Fibroblast of skin of left quadriceps (primary cell): ENCODE measurements at places on chromosomes 7 and 10.

DNA sequence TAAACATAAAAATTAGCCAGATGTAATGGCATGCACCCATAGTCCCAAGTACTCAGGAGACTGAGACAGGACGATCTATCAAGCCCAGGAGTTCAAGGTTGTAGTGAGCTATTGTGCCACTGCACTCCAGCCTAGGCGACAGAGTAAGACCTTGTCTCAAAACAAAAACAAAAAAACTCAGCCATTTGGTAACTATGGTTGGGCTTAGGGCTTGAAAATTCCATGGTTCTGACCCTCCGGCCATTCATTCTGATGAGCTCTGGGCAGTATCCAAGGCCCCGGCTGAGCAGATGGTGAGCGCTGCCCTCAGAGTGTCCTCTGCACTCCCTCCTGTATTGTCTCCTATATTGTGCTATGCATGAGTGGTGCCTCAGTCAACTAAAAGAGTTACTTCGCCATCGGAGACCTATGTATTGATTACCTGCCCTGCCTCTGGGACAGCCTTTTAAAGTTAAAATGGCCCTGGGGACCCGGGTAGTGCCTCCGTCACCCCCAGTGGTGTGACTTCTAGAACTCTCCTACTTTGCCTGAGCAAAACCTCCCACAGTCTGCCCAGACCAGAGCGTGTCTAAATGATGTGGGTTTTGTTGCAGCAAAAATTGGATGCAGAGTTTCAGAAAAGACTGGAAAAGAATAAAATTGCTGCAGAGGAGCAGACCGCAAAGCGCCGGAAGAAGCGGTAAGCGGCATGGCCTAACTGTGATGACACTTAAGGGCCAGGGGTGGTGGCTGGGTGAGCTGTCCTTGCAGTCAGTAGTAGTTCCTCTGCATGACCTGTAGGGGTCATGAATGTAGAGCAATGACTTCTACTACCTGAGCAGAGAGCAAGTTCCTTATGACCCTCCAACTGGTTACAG lies 8.1 kb downstream of the PRKRIP1 start:
- no peak for DNase-seq

GRCh38 chr10:111076191-111076681 lies 593 bp upstream of the ADRA2A start:
- DNase-seq = no peak

DNA sequence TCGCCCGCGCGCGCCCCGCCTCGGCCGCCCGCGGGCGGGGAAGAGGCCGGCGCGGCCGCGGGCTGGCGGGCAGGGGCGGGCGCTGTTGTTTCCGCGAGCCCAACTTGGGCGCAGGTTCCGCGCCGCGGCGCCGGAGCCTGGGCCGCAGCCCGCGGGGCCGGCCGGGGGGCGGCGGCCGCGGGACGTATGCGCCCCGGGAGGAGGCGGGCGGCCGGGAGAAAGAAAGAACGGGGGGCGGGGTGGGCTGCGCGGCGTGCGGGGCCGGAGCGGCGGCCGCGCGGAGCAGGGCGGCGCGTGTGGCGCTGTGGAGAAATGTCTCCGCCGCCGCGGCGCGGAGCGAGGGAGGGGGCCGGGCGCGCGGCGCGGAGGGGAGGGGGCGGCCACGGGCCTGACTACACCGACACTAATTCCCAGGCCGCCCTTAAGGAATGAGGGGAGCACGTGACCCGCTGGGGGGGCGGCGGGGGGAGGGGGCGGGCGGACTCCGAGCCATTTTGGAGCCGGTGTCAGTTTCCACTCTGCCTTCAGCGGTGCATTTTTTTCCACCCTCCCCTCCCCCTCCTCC lies at the start of gene BMI1:
TSS of gene BMI1 (plus strand) at position 509 of the 565 bp plus-strand sequence. CDS start 5,351 bp downstream, outside the sequence.
- peak; percentile 65 for DNase-seq

- DNase-seq = no peak
Observed at GRCh38 chr7:65992526-65992925, 10.5 kb upstream of the GUSB start.

DNA sequence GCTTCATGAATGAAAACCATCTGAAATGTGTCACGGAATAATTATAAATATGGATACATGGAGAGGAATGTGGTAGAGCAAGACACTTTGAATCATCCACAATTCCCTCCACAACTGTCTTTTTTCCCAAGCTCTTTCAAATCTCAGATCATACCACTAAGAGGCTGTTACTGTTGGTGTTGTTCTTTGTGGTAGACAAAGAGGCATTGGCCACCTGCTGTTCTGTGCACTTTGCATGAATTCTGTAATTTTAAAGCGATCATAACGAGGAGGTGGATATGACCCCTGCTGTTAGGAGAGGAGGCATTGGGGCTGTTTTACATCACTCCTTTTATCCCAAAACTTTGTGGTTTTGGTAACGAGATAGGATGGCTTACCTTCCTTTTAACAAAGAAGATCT lies 141.2 kb upstream of the KLF6 start:
- DNase-seq = no peak

DNA sequence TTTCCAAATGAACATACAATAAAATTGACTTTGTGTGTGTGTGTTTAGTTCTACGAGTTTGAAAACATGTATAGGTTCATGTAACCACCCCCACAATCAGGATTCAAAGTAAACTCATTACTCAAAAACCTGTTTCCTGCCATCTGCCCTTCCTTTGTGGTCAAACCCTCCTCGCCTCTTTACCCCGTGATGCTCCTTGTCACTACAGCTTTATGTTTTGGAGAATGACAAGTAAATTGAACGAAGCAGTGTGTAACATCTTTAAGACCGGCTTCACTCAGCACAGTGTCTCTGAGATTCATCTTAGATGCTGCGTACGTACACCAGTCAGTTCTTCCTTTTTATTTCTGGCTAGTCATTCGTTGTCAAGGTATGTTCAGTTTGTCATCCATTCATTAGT lies 54.6 kb upstream of the MKI67 start:
- no peak for DNase-seq

GRCh38 chr7:84245835-84246234 lies 51.2 kb upstream of the SEMA3A start:
- DNase-seq = no peak

GRCh38 chr10:47092376-47092775 lies 181.1 kb downstream of the PTPN20 start:
- DNase-seq = no peak

DNA sequence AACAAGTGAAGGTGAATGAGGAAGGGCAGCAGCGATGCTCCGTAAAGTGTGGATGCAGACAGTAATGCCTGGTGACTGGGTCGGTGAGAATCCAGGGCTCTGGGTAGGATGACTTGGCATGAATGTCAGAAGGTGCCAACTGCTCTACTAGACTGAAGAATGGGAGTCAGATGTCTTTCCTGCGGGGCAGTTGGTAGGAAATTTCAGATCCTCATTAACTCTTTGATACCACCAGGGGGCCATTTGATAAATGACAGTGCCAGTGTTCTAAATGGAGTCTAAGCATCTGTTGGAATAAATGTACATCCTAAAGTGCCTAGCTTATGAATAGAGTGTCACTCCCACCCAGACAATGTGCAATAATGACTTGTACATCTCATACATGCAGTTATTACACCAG lies 462.0 kb downstream of the GRM8 start:
- no peak for DNase-seq

DNA sequence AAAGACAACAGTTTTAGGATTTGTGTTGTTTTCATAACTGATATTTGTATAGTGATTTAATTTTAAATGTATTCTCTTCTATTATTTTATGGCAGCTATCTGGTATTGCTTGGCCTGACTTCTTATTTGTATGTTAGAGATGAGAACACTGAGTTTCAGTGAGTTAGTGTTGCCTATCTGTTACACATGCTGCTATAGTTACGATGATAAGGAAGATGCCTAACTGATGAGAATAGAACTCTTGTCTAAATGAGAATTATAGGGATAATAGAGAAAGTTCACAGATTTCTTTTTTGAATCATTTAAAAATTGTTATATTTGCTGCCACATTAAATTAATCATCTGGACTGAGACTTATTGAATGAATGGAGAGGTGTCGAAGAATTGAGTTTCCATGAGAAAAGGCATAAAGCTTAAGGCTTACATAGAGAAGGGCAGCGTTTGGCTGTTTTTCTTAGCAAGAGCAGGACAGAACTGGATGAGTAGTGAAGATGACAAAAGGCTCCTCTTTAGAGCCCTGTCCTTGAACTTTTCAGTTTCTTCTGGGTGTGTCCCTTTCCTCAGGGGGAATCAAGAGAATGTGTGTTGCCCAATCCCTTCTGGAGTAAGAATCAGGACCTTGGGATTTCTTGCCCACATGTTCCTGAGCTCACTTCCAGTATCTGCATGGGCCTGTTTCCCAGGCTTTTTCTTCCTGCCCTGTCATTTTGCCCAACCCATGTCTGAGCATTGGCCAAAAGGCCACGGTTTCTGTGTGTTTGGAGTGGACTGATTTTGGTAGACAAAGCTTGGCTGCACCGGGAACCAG lies 195.6 kb upstream of the CSTF2T start:
- no peak for DNase-seq

DNA sequence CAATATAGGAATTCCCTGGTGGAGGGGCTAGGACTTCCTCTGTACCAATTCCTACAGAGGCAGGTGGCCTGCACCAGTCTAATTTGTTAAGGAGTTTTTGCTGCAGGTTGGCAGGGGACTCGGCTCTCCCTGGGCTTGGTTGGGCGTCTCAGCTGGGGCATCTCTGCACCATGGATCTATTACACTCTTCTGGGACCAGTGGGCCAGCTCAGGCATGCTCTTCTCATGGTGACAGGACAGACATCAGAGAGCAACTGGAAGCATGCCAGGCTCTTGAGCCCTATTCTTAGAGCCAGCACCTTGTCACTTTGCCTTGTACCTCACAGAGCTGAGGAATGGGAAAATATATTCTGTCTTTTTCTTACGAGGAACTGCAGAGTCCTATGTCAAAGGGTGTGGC lies 74.6 kb downstream of the SH2D4B start:
- DNase-seq = no peak

DNA sequence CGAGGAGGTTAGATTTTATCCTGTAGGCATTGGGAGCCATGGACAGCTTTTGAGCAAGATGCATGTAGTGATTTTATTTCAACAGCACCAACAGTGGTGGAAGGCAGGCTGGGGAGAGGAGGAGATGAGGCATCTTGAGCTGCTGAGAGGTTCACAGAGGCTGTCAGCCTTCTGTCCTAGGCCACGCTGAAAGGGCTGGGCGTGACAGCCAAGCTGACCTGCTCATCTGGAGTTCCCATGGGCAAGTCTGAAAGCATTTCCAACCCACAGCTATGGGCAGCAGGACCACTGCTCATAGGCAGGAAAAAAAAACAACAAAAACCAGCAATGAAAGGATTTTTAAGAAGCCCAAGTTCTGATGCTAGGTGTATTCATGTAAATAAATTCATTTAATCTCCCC lies 7.7 kb downstream of the NEURL1 start:
- no peak for DNase-seq

- DNase-seq = no peak
Observed at GRCh38 chr7:108196004-108196403, 65.8 kb upstream of the LAMB4 start.

GRCh38 chr7:26340476-26341018 lies 48.9 kb downstream of the SNX10 start:
- DNase-seq = no peak

GRCh38 chr7:8353991-8354390 lies 79.4 kb upstream of the NXPH1 start:
- DNase-seq = no peak

DNA sequence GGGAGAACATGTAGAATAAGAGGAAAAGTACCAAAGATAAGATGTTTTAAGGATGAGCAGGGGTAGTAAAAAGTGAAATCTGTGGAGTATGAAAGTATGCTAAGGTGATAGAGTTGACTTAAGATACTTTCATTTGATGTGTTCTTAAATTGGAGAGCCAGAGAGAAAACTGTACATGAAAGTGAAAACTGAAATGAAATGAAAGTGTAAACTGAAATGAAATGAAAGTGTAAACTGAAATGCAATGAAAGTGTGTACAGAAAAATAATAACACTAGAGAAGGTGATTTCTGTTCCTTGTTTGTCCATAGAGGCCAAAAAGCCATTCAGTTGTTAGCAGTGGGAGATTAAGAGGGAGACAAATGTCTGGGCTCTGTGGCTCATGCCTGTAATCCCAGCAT lies 17.5 kb downstream of the AHR start:
- no peak for DNase-seq

GRCh38 chr10:17607603-17608332 lies 9.4 kb downstream of the HACD1 start:
- peak; percentile 16 for DNase-seq

- DNase-seq = no peak
Observed at GRCh38 chr10:1399431-1400100, 337.8 kb downstream of the ADARB2 start.

GRCh38 chr7:121666306-121666705 lies 206.7 kb upstream of the PTPRZ1 start:
- no peak for DNase-seq

DNA sequence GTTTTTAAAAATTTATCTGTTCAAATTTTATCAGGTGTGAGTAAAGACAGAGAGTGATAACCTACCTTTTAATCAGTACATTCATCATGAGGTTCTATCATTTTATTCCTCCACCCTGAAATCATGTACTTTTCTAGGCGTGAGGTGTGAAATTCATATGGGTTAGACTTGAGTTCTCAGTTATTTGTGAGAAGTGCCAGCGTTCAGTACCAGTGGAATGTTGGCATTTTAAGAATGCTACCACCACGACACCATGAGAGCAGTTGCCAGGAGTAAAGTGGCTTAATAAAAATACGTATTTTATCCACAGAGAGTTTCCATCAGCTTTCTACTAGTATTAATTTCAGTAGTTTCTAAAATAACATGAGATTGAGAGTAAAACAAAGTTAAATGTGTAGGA lies 104.1 kb upstream of the FERD3L start:
- no peak for DNase-seq

DNA sequence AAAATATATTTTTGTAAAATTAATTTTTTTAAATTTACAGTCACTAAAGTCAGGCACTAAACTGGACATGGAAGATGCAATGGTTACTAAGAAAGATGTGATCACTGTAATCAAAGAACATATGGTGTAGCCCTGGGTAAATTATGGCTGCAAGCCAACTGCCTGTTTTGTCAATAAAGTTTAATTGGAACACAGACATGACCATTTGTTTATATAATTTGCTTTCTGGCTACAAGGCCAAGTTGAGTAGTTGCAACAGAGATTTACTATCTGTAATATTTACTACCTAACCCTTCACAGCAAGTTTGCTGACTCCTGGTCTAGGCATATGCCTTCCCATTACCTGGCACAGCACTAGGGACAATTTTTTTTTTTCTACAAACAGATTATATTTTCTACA lies 448.9 kb downstream of the ADRA2A start:
- no peak for DNase-seq

GRCh38 chr10:80185578-80186299 lies 19.6 kb downstream of the ANXA11 start:
- no peak for DNase-seq

DNA sequence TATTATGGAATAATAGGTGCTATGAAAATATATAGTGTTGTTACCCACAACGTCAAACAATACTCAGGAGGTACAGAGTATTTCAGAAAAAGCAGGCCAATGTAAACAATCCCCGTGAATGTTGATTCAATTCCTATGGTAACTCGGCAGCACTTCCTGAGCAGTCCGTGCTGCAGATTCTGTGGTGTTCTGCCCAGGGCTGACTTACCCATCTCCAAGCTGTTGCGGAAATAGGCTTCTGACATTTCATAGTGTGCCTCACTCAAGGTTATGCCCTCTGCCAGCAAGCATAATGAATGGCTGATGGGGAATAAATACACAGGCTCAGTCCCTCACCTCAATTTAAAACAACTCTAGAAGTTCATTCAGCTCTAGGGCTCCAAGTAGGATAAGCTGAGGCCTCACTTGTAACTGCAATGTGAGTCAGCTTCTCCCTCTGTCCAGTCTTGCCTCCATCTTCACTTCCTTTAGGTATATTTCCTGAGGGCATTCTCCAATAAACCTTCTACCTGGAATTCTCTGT lies 177.6 kb downstream of the GNAI1 start:
- DNase-seq = no peak
